AG20443 (cell line): ENCODE measurements at places on chromosomes 7 and 10.

- no peak for DNase-seq
Observed at GRCh38 chr10:102682981-102683380, 31.2 kb downstream of the ARL3 start.

GRCh38 chr7:27374958-27375841 is 132.6 kb downstream of the EVX1 start:
- no peak for DNase-seq

GRCh38 chr7:156614434-156615264 is 25.9 kb upstream of the RNF32 start:
- no peak for DNase-seq

DNA sequence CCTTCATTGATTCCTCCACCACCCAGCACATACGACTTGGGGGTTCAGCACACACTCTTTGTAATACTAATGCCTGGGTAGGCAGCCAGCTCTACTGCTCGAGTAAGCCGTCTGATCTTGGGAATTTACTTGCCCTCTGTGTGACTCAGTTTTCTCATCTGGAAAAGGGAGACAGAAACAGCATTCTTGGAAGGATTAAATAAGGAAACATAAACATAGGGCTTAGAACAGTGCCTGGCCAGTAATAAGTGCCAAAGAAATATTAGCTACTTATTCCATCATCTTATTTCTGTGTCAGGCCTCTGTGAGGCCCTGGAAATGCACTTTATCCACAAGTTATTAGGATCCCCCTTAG is 130.1 kb downstream of the TNS3 start:
- no peak for DNase-seq

- no peak for DNase-seq
Observed at GRCh38 chr10:118590334-118590733, 5.1 kb downstream of the PRLHR start.

DNA sequence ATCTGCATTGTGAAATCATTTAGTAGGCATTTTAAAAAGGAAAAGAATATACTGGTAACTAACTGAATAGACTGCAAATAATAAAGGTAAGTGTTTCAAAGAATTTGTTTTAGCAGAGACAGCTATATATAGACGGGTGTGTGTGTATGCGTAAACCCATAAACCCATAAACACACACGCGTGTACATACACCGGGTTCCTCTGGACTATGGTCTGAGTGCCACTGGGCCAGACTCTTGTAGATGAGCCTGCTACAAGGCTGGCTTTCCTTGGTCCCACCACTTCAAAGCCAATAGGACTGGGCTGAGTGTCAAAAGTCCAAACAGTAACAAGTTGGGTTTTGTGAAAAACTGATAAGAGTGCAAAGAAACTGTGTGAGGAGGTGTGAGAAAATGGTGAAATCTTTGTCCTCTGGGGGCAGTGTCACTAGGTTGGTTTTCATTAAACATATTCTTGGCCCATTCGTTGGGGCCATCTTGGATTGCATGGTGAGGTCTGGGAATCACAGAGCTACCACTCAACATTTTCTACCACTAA is 39.8 kb downstream of the GNA12 start:
- DNase-seq, result no peak

- DNase-seq, result no peak
Observed at GRCh38 chr10:22329150-22329549, 8.3 kb downstream of the BMI1 start.

DNA sequence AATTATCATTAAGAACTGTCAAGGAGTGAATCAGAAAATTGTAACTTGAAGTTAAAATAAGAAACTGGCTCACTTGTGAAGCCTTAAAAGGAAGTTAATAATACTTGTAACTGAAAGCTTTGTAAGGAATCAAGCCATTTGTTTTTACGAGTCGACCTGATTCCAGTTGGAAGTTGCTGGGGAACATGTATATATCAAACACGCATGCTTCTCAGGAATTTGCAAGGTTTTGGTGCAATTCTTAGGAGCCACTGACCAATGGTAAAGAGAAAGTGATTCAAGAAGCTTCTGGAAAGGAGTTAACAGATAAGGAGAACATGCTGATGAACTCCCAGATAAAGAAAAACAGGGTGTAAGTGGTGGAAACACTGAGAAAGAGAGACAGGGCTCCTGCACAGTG is 56.4 kb downstream of the ETV1 start:
- no peak for DNase-seq

DNA sequence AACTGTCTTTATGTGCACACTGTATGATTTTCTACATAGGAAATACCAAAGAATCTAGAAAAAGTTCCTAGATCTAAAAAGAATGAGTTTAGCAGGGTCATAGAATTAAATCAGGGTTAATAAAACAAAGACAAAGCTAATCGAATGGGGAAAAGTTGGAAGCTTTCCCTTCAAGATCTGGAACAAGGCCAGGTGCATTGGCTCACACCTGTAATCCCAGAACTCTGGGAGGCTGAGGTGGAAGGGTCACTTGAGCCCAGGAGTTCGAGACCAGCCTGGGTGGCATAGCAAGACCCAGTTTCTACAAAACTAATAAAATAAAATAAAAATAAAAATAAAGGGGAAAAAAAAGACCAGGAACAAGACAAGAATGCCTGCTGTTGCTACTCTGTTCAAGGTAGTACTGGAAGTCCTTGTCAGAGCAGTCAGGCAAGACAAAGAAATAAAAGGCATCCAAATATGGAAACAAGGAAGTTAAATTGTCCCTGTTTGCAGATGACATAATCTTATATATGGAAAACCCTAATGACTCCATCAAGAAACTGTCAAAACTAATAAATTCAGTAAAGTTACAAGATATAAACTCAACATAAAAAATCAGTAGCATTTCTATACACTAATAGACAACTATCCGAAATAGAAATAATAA is 76.1 kb upstream of the RHEB start:
- DNase-seq, result no peak

GRCh38 chr7:134991469-134992339 is 5.4 kb downstream of the AGBL3 start:
- DNase-seq, result no peak

DNA sequence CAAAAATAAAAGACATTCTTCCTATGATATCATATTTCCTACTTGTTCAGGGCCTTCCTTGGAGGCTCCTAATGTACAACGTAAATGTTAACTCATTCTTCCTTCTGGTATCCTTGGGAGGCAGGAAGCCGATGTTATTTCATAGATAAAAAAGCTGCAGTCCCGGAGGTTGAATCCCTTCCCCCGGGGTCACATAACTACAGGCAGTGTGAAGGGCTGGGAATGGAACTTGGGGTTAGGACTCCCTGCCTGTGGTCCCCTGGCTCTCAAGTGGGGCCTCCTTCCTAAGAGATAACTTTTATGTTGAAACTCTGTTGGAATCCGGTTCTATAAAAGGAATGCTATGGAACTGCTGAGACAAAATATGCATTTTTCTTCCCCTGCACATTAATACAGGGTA is 14.9 kb upstream of the CCDC3 start:
- DNase-seq, result no peak

- DNase-seq, result no peak
Observed at GRCh38 chr10:13758312-13758711, 171.5 kb downstream of the PRPF18 start.

- peak; percentile 29 for DNase-seq
Observed at GRCh38 chr7:30465046-30465810, 13.4 kb downstream of the NOD1 start.

DNA sequence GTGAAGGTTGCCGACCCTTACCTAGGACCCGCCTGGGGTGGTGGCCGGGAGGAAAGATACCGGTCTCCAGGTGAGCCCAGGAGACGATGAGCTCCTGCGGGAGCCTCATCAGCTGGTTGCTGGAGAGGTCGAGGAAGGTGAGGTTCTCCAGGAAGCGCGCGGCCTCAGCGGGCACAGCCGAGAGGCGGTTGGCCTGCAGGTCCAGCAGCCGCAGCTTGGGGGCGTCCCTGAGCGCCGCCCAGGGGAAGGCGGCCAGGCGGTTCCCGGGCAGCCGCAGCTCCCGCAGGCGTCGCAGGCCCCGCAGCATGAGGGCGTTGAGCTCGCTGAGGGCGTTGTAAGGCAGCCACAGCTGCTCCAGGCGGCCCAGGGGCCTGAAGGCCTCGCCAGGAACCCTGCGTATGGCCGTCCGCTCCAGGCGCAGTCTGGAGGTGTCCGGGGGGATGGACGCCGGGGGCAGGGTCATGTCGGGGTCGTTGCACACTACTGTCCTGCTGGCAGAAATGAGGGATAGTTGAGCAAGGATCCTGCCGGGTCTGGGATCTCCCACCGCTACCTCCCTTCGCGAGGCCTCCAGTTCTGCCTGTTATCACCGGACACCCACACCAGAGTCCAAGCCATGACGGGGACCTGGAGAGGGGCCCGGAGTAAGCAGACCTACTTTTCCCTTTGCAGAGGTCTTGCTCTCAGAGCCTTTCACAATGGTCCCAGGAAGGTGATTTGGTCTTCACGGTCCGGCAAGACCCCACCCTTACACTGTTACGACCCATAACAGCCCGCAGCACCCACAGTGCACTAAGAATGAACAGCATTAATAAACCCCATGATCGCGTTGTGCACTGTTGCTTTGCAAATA is 3.9 kb downstream of the LRIT1 start:
- DNase-seq, result peak; percentile 34

DNA sequence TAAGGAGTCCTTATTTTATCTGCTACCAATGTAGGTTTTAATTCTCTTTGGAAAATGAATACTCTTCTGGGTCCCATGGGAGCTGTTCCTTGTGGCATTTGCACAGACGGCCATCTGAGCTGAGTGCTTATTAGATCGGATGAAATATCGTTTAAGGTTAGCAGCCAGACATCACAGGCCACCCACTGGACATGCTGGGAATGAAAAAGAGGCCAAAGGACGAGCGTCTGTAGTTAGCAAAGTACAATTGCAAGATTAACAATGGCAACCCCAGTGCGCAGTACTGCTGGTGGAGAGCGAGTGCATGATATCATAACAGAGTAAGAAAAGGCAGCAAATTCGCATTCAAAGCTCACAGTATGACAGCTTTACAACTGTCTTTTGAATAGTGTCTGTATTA is 28.3 kb upstream of the CREB5 start:
- no peak for DNase-seq

GRCh38 chr7:95011146-95011928 is 103.9 kb downstream of the PPP1R9A start:
- DNase-seq, result peak; percentile 73

DNA sequence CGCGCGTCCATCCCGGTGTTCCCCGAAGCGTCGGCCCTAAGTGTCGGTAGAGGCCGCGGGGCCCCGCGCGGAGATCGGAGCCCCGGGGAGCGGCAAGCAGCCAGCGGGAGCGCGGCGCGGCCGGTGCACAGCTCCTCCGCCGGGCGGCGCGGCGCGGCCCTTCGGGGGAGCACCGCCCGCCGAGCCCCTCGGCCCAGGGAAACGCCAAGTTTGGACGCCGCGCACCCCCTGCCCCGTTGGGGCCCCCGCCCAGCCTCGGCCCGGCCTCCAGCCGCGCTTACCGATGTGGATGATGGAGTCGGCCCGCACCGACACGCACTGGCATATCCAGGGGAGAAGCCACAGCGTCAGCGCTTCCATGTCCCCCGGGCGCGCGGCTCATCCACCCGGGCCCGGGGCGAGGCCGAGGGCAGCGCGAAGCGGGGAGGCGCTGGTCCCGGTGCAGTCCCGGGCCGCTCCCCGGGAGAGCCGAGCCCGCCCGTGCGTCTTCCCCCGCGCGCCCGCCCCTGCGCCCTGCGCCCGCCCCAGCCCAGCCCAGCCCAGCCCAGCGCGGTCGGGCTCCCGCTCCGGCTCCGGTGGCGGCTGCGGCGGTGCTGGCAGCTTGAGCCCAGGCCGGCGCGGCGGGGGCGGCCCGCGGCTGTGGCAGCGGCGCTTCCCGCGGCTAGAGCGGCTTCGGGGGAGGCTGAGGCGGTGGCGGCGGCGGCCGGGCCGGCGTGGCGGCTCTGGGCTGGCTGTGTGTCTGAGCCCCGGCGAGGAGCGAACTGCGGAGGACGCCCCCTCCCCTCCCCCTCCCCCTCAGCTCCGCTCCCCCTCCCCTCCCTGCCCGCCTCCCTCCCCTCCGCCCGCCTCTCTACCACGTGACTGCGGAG is at the start of gene GRID1:
GRID1 (minus strand) TSS at position 763 of the 869 bp plus-strand sequence.
- peak; percentile 66 for DNase-seq

- no peak for DNase-seq
Observed at GRCh38 chr10:74824900-74825370, 1.5 kb upstream of the KAT6B start.

DNA sequence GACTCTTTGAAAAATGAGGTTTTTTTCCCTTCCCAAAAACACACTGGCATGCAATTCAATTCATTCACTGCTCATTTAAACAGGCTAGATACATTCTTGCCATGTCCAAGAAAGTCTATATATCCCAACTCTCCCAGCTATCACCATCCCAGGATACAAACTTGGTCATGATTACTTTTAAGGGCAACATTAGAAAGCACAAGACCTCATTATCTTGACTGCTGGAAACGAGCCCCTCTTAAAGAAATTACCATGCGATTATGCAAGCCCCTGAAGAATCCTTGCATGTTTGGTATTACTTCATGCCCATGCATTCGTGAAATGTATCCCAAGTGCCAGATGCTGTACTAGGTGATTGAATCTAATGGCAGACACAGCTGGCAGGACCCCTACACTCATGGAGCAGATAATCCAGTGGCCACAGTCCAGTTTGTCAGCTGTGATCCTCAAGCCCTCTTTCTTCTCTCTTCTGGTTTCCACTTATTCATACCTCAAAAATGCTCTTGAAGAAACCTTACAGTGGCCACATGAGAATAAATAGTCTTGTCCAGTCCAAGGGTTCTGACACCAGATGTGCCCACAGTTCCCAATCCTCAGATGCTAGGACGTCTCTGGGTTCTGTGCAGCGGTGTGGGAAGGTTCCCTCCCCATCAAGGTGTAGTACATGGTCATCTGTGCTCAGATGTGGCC is 103.7 kb upstream of the HABP2 start:
- peak; percentile 52 for DNase-seq

DNA sequence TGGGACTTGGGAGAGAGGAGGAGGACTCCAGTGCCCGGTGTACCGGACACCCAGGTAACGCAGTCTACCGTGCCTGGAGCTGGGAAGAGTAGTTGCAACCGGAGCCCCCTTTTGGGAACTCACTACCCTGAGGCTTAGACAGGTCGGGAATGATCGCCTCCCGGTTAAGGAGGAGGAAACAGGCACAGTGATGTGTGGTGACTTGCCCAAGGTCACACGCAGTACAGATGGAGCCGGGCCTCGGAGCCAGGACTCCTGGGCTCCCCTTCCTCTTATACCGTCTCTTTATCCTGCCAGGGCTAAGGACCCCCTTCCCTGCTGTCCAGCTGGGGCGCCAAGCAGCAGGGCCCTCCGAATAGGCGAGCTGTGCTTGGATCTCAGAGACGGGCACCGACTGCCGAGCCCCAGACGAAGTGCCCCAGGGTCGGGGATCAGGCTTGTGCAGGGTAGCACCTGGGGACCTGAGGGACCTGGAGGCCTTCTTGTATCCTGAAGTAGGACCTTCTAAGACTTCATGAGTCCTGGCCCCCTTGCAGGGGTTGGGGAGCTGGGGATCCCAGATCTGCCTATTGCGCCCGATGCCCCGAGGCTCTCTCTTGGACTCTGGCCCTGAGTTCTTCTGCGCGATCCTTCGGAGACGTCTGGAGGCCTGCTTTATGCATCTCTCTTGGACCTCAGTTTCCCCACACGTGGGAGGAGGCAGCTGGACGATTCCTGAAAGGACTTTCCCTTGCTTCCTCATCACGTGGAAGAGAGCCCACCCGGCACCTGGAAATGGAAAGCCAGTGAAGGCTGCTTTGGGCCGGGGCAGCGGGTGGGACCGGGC is 767 bp upstream of the CYP26A1 start:
- no peak for DNase-seq

GRCh38 chr10:98033515-98033914 is 3.1 kb upstream of the CRTAC1 start:
- no peak for DNase-seq

- no peak for DNase-seq
Observed at GRCh38 chr7:127764681-127765080, 112.7 kb downstream of the SND1 start.
